ENCODE measurements at places on chromosomes 6 and 20.
A peak's percentile ranks its signal among the peaks of the same experiment; 100 is the strongest.

DNA sequence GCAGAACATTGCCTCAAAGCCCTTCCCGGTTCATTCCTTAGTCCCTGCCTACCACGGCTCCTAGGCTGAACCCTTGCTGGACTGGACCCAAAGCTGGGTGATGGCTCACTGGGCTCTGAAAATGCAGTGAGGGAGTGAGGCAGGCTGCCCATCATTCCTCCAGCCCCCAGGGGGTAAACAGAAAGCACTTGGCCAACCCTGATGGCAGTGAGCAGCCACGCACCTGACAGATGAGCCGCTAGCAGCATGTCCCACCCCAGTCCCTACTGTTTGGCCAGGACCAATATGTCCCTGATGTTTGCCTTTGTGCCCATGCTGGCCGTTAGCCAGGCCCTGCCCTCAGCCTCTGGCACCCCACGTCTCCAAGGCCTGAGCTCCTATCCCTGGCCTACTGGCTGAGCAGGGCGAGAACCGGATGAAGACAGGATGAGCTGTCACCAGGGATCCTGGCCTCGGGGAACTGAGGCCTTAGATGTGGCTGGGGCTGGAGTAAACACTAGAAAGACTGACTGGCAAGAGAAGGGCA is 19.4 kb upstream of the BAK1 start:
- DNase-seq, result no peak

DNA sequence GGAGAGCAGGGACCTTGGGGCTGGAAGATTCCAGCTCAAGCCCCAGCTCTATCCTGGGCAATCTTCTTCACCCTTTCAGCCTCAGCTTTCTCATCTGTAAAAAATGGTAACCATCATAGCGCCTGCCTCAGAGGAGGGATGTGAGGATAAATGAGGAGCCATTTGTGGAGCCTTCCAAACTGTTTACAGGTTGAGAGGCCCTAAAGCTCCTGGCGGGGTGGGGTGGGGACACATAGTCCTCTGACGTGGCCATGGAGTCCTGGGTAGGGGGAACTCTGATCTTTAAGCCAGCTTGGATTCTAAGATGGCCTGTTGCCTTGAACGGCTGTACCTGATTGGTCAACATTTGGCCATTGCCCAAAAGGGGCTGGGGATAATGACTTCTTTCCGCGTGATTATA is 111.1 kb downstream of the TOX2 start:
- no peak for DNase-seq

DNA sequence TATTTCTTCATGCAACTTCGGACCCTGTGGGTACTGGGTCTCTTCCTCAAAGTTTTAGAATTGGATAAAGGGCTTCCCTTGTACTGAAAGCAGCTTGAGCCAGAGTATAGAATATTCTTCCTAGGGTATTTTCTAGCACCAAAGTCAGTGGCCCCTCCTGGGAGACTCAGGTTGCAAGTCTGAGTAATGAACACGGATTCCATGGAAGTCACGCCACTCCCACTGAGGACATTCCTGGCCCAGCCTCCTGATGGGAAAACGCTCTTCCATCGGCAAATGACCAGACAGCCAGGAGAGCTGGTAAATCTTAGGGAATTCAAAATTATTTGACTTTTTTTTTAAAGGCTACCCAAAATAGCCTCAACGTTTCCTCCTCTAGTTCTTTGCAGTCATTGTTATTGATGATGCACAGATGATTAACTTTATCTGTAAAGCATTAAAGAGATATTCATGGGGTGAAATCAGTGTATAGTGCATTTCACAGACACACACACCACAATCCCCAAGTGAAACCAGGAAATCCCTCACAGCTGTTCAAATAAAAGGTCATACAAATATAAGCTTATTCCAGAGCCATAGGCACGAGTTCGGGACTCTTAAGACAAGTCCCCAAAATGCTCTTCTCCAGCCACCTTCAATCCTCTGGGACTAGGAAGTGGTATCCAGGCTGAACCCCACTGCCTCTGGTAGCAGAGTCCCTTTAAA is 248.8 kb downstream of the SOD2 start:
- no peak for DNase-seq

DNA sequence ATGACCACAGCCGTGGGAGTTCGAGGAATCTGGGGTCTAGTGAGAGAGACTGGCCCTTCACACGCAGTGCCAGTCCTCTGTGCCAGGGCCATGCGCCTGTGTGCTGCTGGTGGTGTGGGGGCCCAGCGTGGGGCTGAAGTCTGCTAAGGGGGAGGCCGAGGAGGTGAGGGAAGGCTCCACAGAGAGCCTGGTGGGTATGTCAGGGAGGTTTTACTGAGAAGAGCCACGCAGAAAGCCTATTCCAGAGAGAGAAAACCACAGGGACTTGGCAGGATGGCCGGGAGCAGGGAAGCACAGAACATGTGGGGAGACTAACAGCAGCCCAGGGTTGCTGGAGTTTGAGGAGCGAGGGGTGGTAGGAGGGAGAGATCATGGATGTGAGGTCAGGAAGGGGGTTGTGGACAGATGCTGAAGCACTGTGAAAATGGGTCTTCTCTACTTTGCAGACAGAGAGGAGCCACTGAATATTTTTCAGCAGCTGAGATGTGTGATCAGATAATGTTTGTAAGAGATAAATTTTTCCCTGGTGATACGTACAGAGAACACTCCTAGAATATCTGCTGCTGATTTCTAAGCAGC is 35.3 kb downstream of the DUSP22 start:
- DNase-seq, result no peak

- no peak for DNase-seq
These were observed 3.7 kb upstream of the SMAP1 start for GRCh38 chr6:70663881-70664466.

DNA sequence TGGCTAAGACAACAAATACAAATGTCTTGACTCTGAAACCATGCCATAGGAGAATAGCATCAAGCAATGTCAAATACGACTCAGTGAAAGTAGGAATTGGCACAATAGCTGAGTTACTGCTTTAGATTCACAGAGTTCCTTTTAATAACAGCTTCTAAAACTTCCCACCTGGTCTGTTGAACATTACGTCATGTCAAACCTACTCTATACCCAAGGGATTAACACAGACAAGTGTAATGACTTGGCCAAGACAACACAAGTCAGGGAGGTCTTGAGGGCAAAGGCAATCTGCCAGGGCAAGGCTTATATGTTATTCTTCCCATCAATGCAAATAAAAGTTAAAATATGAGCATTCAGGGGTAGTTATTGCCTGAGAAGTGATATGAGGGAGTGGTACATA is 265.1 kb upstream of the PRDM1 start:
- no peak for DNase-seq

GRCh38 chr6:109927052-109927451 is 51.1 kb upstream of the GPR6 start:
- no peak for DNase-seq

DNA sequence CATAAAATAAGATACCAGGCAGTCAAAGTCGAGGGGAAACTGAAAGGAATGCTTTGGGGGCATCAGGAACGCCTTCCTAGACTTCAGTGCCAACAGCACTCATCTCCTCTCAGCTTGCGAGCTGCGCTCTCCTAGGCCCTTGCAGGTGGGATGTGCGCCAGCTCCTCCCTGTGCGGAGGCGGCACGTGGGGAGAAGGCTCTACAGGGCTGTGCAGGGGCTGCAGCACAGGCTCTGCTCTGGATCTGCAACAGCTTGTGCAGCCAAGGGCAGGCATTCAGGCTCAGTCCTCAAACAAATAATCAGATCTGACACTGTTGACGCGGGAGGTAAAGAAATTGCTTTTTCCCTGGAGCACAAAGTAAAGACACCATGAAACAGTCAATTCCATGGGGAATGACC is 144.8 kb downstream of the TTLL2 start:
- no peak for DNase-seq

DNA sequence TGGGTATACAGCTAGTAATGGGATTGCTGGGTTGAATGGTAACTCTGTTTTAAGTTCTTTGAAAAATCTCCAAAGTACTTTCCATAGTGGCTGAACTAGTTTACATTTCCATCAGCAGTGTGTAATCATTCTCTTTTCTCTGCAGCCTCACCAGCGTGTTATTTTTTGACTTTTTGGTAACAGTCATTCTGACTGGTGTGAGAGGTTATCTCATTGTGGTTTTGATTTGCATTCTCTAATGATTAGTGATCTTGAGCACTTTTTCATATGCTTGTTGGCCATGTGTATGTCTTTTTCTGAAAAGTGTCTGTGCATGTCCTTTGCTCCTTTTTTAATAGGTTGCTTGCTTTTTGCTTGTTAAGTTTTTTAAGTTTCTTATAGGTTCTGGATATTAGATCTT is 194.2 kb upstream of the PHACTR1 start:
- no peak for DNase-seq

- DNase-seq, result peak; percentile 70
These were observed 45.8 kb downstream of the FOXP4 start for GRCh38 chr6:41591859-41592502.

DNA sequence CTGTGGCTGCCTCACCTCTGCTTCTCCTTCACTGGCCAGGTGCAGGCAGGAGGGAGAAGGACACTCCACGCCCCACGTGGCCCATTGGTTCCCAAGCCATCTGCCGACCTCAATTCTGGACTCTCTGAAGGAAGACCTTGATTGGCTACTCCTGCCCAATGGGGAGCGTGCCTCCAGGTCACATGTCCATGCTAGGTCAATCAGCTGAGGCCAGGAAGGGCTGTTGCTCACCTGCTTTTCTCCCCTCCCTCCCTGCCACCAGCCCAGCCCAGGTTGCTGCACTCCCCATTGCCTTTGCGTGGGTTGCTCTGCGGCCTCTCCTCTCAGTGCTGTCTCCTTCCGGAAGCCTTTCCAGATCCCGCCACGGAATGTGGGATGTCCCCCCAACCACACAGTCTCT is 21.9 kb upstream of the CDH4 start:
- no peak for DNase-seq

GRCh38 chr20:3208786-3209256 is 477 bp upstream of the ITPA start:
- no peak for DNase-seq

DNA sequence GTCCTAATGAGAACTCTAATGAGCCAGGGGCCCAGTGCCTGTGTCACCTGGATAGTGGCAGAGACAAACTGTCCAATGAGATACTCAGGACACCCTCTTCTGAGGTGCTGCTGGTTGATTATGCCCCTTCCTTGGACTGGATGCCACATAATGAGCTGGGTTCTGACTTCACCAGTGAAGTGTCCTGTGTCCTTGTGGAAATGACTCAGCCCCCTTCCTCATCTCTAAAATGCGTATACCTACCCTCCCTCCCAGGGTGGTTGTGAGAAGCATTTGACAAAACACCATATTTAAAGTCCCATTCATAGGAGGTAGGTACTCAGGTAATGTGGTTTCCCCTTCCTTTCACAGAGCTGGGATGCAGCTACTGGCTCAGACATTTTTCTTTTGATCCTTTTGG is 28.4 kb upstream of the RNF24 start:
- no peak for DNase-seq

- no peak for DNase-seq
These were observed 3.6 kb downstream of the CLDN20 start for GRCh38 chr6:155267411-155267810.

- DNase-seq, result no peak
These were observed 37.6 kb upstream of the PHIP start for GRCh38 chr6:79115553-79116182.

GRCh38 chr6:130632277-130632676 is 194.9 kb upstream of the SMLR1 start:
- DNase-seq, result no peak

DNA sequence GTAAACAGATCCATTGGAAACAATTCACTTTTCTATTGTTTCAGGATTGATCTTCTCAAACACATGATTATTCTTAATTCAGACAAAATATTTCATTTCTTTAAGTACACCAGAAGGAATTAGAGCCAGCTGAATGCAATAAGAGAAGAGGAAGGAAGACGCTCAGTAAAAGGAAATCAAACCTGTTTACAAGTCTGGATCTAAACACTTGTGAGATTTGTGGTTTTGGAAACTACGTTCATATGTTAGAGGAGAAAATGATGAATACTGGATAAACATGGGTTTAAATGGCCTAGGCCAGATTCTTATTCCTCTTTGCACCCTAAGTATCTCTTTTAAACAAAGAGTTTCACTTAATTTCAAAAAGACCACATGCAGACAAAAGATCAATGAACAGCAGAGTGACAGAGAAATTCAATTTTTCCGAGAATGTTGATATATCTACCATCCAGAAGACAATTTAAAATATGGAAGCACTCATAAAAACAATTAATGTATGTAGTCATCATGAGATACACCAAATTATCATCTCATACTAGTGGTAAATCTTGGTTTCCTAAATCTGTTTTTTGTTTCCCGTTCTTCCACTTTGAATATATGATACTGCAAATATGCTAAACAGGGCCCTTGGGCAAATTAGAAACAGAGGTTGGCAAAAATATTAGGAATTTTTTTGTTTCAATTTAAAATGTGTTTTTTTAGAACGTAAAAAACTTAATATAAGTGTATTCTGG is 703.5 kb upstream of the CITED2 start:
- no peak for DNase-seq

DNA sequence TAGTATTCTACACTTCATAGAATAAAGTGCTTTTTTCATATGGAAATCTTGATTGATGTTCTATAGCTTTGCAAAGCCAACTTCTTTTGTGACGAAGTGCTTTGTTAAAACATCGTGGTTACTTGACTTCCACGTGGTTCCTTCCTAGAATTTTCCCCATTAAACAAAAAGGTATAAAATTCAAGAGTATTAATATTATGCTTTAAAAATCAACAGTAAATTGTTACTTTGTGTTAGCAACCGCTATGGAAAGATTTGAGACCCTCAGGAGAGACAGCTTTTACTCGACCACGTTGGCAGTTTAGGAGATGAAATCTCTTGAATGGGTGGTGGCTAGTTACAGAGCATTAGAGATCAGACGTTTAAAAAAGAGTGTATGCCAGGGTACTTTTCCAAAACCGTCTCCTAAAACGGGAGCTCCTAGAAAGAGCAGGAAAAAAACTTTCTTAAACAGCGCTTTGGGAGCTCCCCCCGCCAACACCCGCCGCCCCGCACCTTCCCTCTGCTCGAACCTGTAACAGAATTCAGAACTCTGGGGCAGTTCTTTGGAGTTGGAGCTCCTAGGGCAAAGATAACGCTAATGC is 920 bp downstream of the GJA1 start:
- DNase-seq, result no peak

DNA sequence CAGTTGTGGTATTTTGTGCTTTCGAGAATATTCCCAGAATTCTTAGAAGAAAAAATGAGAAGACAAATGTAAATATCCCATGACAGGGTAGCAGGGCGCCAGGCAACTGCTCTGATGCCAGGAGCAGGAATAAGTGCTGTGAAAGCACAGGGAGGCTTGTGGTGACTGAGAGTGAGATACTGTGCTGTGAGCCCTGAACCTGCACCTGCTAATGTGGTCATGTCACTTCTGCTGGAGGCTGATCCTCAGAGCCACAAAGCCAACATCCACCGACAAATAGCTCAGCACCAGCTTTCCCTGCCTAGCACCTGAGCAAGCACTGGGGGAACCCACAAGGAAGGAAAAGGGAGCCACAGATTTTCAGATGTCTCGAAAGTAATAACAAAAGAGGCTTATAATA is 368.6 kb upstream of the CDH4 start:
- no peak for DNase-seq

- no peak for DNase-seq
These were observed 133.8 kb downstream of the CLIC5 start for GRCh38 chr6:45881705-45882467.
